ENCODE measurements at places on chromosomes 6 and 20. TPM values are rescaled to one million over a fixed set of nuclear protein-coding genes. Genes with fewer than 3 reads are reported as not detected.
A peak's percentile ranks its signal among the peaks of the same experiment; 100 is the strongest.

GRCh38 chr6:160315310-160315709, 32.9 kb upstream of the SLC22A3 start:
- no peak for DNase-seq

DNA sequence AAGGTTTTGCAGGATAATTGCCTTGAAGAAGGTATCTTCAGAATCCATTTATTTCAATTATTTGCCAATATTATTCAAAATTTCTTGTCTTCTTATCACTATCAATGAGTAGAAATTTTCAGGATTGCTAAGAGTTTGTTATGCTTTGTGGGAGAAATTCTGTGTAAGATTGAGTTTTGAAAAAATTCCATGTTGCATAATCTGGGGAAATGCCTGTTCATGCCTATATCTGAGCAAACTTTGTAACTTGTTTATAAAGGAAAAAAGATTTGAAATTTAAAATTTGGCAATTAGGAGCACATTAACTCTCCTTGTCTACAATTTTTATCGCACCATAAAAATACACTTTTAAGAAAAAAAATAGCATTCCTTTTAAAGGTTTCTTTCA, 39.8 kb upstream of the EDN1 start:
- DNase-seq: no peak

GRCh38 chr20:10863337-10864060, 189.7 kb upstream of the JAG1 start:
- DNase-seq: no peak

GRCh38 chr20:10965936-10966470, 292.2 kb upstream of the JAG1 start:
- DNase-seq: no peak

Gene GABRR1
- not detected for total RNA-seq

GRCh38 chr6:10278746-10279145, 136.1 kb downstream of the TFAP2A start:
- no peak for DNase-seq

DNA sequence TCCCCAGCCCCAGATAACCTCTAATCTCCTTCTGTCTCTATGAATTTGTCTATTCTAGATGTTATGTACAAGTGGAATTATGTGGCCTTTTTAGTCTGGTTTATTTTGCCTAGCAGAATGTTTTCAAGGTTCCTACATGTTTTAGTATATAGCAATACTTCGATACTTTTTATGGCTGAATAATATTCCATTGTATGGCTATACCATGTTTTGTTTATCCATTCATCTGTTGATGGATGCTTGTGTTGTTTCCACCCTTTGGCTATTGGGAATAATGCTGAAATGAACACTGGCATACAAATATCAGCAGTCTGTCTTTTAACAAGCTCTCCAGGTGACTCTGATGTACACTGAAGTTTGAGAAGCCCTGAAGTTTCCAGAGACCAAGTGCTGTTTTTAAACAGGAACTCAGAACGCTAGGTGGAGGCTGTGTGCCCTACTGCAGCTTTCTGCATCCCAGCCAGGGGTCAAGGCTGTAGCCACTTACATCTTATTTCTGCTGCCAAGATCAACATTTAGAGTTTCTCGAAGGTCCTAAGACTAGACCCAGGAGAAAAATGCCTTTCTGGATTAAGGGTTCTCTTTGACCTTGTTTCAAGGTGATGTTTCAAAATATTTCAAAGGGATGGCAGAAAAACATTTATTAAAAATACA, 123.0 kb downstream of the SOBP start:
- DNase-seq: no peak

- no peak for DNase-seq
Measured at GRCh38 chr6:131954059-131954774, 3.0 kb upstream of the CCN2 start.

DNA sequence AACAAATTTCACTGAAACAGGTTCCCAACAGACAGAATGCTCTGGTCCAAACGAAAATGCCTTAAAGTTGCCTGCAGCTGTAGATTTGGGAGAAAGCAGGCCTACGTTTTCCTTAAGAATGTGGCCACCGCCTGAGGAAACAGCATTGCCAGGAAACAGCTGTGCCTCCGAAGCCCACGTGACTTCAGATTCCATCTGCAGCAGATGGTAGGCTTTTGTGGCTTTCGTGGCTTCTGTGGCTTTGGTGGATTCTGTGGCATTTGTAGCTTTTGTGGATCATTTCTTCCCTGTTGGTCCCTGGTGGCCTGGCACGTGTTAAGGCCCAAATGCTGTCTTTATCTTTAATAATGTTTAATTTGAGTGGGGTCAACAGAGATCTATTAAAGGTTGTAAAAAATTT, 222.9 kb downstream of the TTLL2 start:
- DNase-seq: no peak

Gene TCFL5
- 9.5 TPM for total RNA-seq

DNA sequence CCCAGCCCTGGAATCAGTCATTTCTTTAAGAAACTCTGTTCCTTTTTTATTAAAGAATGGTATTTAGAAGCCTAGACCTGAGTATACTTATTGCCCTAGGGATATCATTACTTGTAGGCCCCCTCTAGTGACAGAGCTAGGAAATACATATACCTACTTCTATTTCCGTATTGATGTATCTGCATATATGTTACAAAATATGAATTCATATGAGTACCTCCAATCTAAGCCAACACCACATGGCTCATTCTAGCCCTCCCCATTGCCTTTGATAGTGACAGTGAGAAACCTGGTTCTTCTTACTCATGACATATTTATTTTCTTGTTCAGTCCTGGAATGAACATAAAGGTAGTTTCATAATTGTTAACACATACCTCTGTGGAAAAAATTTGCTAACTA, 137.2 kb downstream of the FARS2 start:
- peak; percentile 44 for DNase-seq

GRCh38 chr6:145502416-145502815, 232.9 kb downstream of the EPM2A start:
- peak; percentile 48 for DNase-seq

DNA sequence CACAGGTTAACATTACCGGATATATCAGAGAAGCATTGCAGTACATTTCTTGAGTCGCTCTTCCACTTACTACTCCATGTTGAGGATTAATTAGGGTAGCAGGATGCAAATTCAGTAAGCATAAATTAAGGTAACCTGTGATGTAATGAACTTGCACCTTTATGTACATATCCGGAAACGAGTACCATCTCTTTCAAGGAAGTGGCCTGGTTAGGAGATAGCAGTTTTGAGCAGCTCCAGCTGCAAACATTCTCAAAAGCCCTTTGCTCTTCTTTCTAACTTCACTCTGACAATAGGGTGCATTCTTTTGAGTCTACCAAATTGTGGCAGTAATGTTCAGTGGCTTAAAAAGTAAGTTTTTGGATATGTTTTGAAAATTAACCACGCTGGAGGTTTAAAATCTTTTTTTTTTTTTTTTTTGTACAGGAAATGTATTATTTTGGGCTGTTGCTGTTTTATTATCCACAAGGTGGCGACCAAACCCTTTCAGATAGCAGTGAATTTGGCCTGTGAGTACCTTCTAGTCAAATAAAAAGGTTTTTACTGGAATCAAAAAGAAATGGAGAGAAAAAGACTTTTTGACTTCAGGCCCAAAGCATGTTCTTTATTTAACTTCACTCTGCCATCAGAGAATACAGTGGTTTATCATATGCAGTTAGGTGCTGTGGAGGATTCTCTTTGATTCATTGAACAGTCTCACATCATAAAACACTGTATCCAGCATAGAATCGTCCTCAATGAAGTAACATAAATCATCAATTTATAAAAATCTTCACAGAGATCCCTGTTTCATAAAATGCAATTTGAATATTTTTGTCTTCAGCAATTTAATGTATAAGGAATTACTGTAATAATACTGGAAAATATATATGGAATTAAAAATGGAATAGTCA, 8.9 kb downstream of the FAM217B start:
- DNase-seq: peak; percentile 69

- DNase-seq: no peak
Measured at GRCh38 chr20:18788021-18788420, 25.6 kb upstream of the SCP2D1 start.

Gene C6orf163
- total RNA-seq: 2.5 TPM

DNA sequence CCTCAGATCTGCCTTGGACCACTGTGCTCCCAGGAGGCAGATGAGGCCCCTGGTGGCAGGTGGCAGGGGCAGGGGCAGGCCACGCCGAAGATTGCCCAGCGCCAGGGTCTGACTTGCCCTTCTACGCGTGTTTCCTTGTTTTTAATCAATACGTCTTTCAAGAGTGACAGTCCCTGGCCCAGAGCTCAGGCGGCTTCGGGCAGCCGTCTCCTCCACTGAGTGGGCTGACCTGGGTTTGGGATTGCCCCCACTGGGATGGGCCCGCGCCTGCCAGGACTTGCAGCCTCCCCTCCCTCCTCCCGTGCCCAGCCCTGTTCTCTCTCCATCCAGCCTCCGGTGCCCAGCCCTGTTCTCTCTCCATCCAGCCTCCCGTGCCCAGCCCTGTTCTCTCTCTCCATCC, 21.2 kb downstream of the FRMD1 start:
- DNase-seq: no peak

Gene GRM1
- total RNA-seq: 0.08 TPM

DNA sequence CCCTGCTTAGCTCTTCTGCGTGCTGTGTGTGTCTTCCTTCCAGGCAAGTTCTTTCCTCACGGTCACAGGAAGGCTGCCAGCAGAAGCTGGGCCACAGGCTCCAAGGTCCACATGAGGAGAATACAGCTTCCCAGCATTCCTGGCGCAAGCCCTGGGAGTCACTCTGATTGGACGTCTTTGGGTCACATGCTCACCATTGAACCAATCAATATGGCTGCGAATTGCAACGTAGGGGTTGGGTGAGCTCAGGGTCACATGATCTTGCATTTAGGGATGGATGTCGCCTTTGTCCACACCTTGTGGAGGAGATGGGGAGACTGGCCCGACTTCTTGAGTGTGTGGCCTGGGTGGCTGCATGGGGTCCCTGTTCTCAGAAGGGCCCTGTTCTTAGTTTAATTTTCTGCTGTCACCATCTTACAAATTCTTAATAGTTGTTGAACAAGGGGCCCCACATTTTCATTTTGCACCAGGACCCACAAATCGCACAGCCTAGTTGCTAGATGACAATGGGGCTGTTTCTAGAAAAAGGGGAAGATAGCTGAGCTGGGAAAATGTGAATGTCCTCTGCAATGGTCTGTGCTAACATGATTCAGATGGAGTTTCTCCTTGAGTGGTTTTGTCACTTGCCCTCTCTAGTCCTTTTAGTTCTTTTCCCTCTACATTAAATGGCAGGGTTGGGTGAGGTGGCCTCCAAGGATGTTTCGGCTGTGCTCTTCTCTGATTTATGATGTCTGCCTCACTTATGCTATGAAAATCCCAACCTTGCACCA, 149.6 kb downstream of the CDH26 start:
- DNase-seq: no peak

- no peak for DNase-seq
Measured at GRCh38 chr20:19121463-19121862, 91.0 kb upstream of the SLC24A3 start.

DNA sequence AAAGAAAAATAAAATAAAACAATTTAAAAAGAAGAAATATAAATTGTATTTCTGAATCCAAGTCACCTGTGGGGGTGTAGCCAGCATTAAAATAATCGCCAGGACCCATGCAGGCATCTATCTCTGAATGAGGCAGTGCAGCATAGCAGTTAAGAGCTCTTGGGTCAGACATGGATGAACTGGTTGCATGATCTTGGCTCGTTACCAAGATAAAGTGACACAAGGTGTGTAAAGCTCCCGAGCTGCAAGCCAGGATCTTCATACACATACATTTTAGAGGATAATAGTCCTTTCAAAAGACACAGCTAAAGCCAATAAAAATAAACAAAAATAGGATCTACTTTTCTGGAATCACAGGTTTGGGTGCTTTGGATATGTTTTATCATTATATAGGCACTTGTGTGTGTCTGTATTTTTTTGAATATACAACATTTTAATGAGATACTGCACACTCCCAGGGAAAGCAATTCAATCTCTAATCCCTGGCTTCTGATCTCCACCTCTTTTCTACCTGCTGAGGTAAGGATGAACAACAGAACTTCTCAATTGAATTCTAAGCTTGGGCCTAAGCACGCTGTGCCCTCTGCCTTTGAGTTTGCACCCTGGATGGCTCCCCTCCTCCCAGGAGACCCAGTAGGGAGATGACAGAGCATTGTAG, 8.9 kb downstream of the TRIM10 start:
- DNase-seq: no peak

- no peak for DNase-seq
Measured at GRCh38 chr20:59160389-59161115, 3.1 kb upstream of the ZNF831 start.

- no peak for DNase-seq
Measured at GRCh38 chr6:168626046-168626602, 185.1 kb downstream of the SMOC2 start.

Gene TENT5A
- total RNA-seq: 101 TPM

Gene TSBP1
- not detected for total RNA-seq

Gene TNFRSF6B
- 3.3 TPM for total RNA-seq

DNA sequence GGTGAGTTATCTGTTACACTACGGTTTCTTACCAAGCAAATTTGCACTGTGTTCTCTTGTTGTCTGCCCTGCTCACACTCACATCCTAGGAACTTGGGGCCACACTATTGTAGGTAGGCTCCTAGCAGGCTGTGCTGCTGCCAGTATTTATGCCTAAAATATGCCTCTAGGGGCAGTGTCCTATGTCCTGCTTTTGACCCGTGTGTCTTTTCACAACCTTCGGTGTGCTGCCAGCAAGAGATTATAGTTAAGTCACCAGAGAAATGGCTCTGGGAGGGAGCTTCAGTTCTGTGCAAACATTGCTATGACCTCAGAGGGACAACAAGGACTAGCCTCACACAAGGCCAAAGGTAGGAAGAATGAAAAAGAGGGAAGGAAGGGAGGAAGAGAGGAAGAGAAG, 8.9 kb upstream of the TAAR5 start:
- DNase-seq: peak; percentile 55

- peak; percentile 37 for DNase-seq
Measured at GRCh38 chr20:11350126-11351005, 567.3 kb upstream of the BTBD3 start.

Gene EMILIN3
- 8.0 TPM for total RNA-seq

Gene DOP1A
- total RNA-seq: 33.6 TPM

Gene FAM209B
- total RNA-seq: not detected

DNA sequence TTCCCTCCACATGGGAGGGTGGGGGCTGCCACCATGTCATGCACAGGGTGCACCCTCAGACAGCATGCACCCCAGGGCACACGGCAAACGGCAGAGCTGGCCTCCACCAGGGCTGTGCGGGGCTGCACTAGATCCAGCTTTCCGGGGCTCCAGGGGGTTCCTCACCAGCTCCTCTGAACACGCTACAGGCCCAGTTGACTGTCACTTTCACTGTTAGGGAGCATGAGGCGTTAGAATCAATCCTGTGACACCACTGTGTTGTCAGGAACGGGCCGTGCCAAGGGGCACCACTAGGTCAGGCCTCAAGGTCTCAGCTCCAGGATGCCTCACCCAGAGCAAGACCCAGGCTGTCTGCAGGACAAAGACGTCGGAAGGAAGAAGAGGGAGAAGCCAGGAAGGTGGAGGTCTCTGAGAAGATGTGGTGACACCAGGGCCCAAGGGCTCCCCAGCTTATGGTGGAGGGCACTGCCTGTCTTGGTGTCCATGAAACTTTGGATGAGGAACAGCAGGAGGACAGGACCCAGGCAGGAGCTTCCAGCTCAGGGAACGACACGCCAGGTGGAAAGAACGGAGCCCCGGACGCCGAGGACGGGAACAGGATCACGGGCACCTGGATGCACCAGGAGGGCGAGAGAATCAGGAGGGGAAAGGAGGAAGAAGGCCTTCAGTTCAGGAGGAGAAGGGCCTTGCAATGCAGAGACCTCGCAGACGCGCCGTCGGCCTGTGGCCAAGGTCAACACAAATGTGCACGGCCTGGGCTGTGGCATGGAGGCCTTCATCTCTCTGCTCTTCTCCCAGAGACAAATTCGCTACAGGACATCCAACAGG, 49.5 kb downstream of the YTHDF1 start:
- DNase-seq: no peak

- DNase-seq: no peak
Measured at GRCh38 chr20:25544734-25545133, 40.6 kb downstream of the NINL start.

Gene HLA-DOA
- total RNA-seq: 1.4 TPM
